ENCODE measurements at places on chromosomes 5 and 9. TPM values are rescaled to one million over a fixed set of nuclear protein-coding genes. Genes with fewer than 3 reads are reported as not detected.

The ELP1 gene
- total RNA-seq: 22.9 TPM

The EHMT1 gene
- total RNA-seq: 79.8 TPM

The RPL7A gene
- 1,624 TPM for total RNA-seq

The PCDHAC1 gene
- total RNA-seq: 8.3 TPM

The ROR2 gene
- total RNA-seq: 11.8 TPM

The PAIP2 gene
- total RNA-seq: 73.9 TPM

The CCDC183 gene
- total RNA-seq: not detected

The MORN5 gene
- 3.0 TPM for total RNA-seq

The EGFLAM gene
- total RNA-seq: 0.82 TPM

The SLC27A6 gene
- 0.61 TPM for total RNA-seq

The KIF27 gene
- 5.6 TPM for total RNA-seq

The UBAP2 gene
- total RNA-seq: 40.3 TPM

The C5orf24 gene
- 50.8 TPM for total RNA-seq

The TMEM141 gene
- total RNA-seq: 76.6 TPM

The FOXD4L6 gene
- not detected for total RNA-seq
